ENCODE measurements at places on chromosomes 1 and 21. TPM values are rescaled to one million over a fixed set of nuclear protein-coding genes. Genes with fewer than 3 reads are reported as not detected.

DNA sequence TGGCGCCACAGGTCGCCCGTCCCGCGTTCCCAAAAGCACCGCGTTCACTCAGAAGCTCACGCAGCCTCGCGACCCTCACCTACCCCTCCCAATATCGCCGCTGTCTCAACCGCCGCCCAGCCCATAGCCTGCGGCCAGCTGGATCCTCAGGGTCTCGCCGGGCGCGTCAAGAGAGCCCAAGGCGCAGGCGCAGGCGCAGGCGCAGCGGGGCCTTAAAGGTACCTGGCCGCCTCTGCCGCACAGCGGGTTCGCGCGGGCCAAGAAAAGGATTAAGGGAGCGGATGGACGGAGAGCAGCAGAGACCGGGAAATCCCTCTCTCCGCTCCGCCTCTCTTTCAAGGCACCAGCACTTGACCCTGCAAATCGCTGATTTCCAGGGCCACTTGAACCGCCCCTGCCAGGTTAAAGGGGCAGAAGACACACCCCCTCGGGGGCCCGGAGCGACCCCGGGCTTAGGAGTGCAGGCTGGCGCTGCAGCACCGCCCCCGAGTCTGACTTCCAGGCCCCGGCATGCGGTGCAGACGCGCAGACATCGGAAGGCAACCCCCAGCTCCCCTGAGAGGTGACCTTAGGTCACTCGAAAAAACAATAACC is at the start of gene NBPF20:
TSS of gene NBPF20 (minus strand) at position 168 of the 594 bp plus-strand sequence. CDS start 20,331 bp downstream, outside the sequence.
- H3K27me3 ChIP-seq, result peaks cover 17% of the 10 kb centered on the region
- H3K27ac ChIP-seq, result peak within 1 kb of the TSS; percentile 73
- H3K4me3 ChIP-seq, result peak within 1 kb of the TSS; percentile 58
- peak; percentile 91 for DNase-seq
- no peaks in the 10 kb centered on the region for H3K36me3 ChIP-seq
- H3K4me1 ChIP-seq, result peaks cover 11% of the 10 kb centered on the region

The LCE2A gene
- total RNA-seq, result not detected

DNA sequence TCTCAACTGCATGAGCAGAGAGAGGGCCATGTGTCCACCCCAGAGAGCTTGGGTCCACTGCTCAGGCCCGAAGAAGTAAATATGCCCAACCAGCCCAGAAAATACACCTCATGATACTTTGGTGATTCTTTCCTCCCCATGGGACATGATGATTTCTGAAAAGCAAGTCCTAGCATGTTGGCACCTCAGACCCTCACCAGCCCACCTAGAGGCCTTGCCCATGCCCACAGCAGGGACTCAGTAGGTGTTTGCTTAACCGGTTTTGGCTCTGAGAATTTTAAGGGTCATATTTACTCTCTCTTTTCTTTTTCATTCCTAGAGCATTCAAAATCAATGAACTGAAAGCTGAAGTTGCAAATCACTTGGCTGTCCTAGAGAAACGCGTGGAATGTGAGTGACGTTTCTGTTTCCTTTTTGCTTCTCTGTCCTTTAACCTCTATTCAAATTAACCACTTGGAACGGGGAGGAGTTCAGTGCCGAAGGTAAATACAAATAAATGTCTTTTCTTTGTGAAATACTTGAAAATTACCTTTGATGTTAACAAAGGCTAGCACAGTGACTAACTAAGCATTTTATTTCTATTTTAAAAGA is 79.7 kb downstream of the PDE9A start:
- H3K27ac ChIP-seq, result no peak overlapping the region
- no peak overlapping the region for H3K4me3 ChIP-seq
- peaks cover 12% of the 10 kb centered on the region for H3K36me3 ChIP-seq
- no peaks in the 10 kb centered on the region for H3K27me3 ChIP-seq

DNA sequence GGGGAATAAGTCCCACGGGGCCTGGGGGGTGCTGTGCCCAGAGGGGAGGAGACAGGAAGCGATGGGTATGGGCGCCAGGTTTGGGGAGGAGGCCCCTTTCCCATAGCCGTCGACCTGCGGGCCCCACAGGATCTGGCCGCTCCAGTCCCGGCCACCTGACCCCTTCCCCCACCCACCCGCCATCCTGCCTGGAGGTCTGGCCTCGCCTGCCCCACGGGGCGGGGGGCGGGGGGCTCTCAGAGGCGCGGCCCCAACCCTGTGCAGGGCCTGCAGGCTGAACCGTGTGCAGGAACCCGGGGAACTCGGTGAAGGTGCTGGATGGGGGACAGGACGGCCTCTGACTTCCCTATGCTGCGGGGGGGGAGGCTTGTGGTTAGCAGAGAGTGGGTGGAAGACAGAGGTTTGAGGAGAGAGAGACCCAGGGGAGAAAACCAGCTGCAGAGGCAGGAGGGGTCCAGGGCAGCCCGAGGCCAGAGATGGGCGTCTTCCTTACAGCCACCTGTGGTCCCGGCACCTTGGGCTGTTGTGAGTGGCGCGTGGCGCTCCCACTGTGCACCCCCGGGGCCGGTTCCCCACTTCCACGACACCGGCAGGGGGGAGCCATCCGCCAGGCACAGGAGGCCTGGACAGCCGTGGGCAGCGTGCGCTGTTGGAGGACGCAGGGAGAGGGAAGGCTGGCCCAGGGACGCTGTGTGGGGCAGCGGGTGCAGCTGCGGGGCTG is 2.5 kb upstream of the TNFRSF18 start:
- no peak overlapping the region for H3K4me3 ChIP-seq
- peaks cover 43% of the 10 kb centered on the region for H3K4me1 ChIP-seq
- peaks cover 20% of the 10 kb centered on the region for H3K27me3 ChIP-seq
- H3K27ac ChIP-seq, result no peak overlapping the region
- DNase-seq, result no peak

DNA sequence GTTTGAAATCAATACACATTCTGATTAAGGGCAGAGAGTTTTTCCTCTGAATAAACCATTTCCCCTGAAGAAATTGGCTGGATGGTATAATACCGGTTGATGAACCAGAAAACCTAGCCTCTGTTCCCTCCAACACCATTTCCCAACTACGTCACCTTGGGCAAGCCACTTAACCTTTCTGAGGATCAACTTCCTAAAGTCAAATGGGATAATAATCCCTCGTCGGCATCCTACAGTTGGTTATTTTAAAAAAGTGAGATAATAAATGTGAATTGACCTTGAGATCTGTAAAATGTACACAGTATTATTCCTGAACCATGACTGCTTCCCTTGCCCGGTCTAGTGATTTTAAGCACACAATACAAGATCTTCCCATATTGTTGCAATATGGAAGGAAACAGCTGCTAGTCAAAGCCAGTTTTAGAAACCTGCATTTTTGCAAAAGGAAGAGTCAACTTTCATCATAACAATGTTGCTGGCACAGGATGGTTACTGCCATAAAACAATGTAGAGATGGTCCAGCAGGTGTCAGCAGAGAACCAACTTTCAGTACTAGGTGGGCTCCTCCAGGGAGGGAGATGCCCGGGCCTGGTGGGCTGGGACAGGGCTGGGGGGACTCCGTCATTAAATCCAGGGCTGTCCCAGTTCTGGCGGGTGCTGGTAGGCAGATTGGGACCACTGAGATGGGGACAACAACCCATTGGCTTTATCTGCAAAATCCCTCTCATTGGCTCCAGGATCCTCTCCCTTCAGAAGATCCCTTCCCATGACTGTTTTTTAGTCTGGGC is 5.2 kb upstream of the HLX start:
- H3K36me3 ChIP-seq, result no peaks in the 10 kb centered on the region
- H3K4me3 ChIP-seq, result no peak overlapping the region
- no peak for DNase-seq
- H3K4me1 ChIP-seq, result peaks cover 44% of the 10 kb centered on the region
- no peaks in the 10 kb centered on the region for H3K27me3 ChIP-seq

The PPIAL4G gene
- not detected for total RNA-seq

GRCh38 chr1:71270394-71270915 is 189.6 kb upstream of the ZRANB2 start:
- no peak for DNase-seq
- no peak overlapping the region for H3K4me3 ChIP-seq
- H3K27me3 ChIP-seq, result no peaks in the 10 kb centered on the region
- H3K27ac ChIP-seq, result no peak overlapping the region
- no peaks in the 10 kb centered on the region for H3K4me1 ChIP-seq

DNA sequence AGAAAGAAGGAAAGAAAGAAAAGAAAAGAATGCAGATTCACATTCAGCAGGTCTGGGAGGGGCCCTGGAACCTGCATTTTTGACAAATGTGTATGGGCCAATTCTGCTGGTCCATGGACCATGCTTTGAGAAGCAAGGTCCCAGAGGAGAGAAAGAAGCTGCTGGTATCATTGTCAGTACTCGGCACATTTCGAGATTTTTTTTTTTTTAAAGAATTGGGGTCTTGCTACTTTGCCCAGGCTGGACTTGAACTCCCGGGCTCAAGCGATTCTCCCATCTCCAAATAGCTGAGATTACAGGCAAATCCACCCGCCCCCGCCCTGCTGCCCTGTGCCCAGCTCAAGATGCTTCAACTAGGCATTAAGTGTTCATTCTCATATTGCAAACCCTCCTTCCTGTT is 13.6 kb upstream of the DISP3 start:
- H3K27me3 ChIP-seq, result peaks cover 87% of the 10 kb centered on the region
- DNase-seq, result no peak
- H3K4me3 ChIP-seq, result no peak overlapping the region
- H3K4me1 ChIP-seq, result no peaks in the 10 kb centered on the region
- no peak overlapping the region for H3K27ac ChIP-seq
- no peaks in the 10 kb centered on the region for H3K36me3 ChIP-seq

DNA sequence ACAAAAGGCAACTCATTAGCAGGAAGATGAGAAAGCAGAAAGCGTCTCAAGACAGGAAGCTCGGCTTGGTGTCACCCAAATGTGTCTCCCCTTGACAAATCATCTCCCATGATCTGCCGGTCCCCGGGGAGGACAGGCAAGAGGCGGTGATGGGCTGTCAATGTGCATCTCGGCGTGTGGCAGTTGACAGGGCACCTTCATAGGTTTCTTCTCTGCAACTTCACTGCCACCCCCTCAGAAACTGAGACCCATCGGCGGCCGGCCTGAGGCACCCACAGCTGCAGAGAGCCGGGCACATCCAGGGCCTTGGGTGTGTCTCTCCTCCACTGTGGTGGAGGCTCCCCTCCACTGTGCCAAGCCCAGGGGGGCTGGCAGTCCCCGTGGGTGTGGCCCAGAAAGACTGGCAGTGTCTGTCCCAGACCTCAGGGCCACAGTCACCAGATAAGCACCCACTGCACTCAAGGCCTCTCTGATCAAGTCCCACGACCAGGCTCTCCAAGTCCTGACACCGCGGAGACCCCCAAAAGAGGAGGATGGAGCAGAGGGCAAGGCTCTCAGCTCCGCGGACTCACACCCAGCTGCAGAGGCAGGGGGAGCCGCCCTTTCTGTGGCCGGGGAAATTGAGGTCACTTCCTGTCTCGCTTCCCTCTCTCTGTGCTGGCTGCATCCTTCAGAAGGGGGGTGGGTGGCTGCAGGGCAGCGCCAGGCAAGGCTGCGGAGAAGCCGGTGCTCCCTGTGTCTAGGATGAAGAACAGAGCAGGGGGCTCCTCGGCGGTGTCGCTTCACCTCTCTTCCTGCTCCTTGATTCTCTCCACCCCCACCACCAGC is 39.6 kb upstream of the LBR start:
- peak overlapping the region; percentile 37 for H3K4me3 ChIP-seq
- peak overlapping the region; percentile 72 for H3K27ac ChIP-seq
- H3K36me3 ChIP-seq, result no peaks in the 10 kb centered on the region
- no peaks in the 10 kb centered on the region for H3K27me3 ChIP-seq

The SV2A gene
- 6.2 TPM for total RNA-seq

The MX1 gene
- 24.0 TPM for total RNA-seq

The PDZK1 gene
- not detected for total RNA-seq

Data from esophagus muscularis mucosa (tissue), 4 donors.